Caki2 (cell line): ENCODE measurements at places on chromosomes 1 and 21. TPM values are rescaled to one million over a fixed set of nuclear protein-coding genes. Genes with fewer than 3 reads are reported as not detected.

MROH9 gene
- total RNA-seq = not detected in 2 replicates

DNA sequence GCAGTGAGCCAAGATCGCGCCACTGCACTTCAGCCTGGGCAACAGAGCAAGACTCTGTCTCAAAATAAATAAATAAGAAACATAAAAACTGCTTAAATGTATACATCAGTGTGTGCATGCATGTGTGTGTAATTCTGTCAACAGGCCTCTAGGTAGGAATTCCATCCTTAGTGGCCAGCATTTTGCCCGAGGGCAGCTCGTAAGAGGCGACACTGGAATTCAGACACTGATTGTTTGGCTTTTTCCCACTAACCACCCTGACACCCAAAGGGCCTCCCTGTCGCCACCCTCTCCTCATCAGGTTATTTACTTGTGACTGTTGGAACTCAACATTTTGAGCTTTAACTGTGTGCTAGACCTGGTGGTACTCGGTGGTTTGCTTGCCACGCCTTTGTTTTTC is 64.0 kb upstream of the KIF1B start:
- no peak for DNase-seq

NDUFV3 gene
- 36.1 and 40.7 TPM in 2 replicates for total RNA-seq

DNA sequence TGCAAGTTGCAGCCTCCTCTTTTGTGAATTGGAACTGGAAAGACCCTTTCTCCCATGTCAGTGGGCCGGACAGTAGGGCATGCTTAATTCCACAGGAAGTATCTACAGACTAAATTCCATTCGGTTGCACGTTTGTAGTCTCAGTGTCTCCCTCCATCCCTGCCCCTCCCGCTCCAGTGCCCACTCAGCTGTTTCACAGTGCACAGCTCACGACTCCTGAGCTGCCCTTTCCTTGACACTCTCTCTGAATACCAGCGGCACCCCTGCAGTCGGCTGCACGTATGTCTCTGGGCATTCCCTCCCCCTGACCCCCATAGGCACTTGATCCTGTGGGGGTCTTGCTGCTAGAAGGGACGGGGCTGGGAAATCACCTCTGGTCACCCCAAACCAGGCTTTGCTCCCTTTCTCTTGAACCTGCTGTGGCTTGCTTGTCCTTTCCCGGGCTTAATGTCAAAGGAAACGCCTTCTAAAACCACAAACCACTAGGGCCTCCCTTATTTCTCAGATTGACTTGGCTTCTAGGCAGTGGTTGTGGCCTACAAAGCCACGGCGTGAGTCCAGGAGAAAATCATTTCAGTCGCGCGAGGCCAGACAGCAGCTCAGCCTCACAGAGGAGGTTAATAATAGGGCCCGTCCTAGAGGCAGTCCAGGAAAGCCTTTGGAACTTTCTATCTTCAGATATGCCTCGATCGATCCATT is 365.3 kb upstream of the PROX1 start:
- no peak for DNase-seq

ANKRD65 gene
- not detected in 2 replicates for total RNA-seq

- DNase-seq = peak; percentile 85
Observed at GRCh38 chr1:113042285-113043143, 30.5 kb upstream of the LRIG2 start.

GRCh38 chr1:17059391-17060305 is 5.8 kb upstream of the SDHB start:
- DNase-seq = peak; percentile 43

GRCh38 chr1:210143465-210144062 is 89.0 kb upstream of the SERTAD4 start:
- peak; percentile 23 for DNase-seq

GRCh38 chr1:218481116-218481775 is 136.1 kb downstream of the TGFB2 start:
- DNase-seq = peak; percentile 62

LPGAT1 gene
- 29.7 and 38.8 TPM in 2 replicates for total RNA-seq

DNA sequence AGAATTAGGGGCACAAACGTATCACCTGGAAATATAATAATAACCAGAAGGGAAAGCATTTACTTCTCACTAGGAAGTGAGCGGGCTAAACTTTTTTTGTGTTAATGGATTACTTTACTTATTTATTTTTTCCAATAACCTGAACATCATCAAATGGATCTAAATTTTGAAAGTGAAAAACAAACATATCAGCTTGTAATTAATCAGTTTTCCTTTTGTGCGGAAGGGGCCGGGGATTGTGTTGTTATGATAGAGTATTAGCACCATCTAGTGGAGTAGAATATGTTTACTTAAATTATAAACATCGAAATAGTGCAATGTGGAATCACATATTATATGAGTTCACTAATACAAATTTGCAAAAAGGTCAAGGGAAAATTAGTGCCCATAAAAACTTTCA is 9.0 kb downstream of the CFH start:
- peak; percentile 35 for DNase-seq

GRCh38 chr1:25513666-25514065 is 29.7 kb upstream of the LDLRAP1 start:
- DNase-seq = no peak

DNA sequence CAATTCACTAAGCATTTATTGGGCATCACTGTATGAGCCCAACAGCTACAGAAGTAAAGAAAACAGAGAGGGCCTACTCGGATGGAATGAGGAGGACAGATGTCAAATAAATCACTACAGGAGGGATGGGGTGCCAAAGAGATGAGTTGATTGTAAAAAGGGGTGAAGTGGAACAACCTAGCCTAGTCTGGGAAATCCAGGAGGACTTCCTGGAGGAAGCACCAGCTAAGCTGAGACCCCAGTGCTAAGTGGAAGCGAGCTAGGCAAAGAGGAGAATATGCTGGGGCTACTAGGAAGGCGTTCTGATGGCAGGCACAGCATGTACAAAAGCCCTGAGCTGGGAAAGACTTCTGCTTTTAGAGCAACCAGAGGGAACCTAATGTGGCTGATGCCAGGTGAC is 42.1 kb downstream of the TAS1R2 start:
- DNase-seq = no peak

SOX13 gene
- total RNA-seq = 0.06 and 3.4 TPM in 2 replicates

PTCH2 gene
- not detected in 2 replicates for total RNA-seq

DNA sequence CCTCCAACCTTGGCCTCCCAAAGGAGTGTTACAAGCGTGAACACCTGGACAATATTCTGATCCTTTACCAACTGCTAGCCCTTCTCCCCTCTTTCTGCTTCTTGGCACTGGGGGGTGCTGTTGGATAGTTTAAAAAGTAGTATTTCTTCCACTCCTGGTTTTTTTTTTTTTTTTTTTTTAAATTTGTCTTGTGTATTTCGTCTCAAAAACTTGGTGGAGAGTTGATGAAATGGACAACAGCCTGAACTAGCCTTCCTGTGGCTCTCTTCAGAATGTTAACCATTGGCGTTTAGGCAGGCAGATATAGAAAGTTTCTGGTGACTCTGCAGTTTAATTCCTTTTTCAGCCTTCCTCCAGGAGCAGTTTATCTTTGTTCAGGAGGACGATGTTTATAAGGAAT is 69.7 kb upstream of the USP24 start:
- peak; percentile 46 for DNase-seq

KAZN gene
- total RNA-seq = 7.0 and 9.7 TPM in 2 replicates

DNA sequence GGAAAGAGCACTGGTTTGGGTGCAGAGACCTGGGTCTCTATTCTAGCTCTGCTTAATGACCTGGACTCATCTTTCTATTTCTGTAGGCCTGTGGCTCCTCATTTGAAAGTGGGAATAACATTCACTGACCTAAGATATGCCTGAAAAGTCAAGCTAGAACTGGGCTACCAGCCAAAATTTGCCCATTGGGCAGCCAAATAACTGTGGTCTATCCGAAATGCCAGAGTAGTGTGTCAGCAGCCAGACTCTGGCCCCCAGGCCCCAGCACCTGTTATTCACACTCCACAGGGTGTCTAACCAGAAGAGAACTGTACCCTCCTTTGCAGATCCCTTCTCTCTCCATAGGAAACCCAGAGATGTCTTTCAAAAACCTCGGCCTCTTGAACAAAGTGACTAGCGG is 12.6 kb downstream of the DAB1 start:
- no peak for DNase-seq

GRCh38 chr1:48200166-48200900 is 22.2 kb upstream of the SLC5A9 start:
- DNase-seq = no peak

- no peak for DNase-seq
Observed at GRCh38 chr1:196461521-196461920, 146.7 kb downstream of the KCNT2 start.

DNA sequence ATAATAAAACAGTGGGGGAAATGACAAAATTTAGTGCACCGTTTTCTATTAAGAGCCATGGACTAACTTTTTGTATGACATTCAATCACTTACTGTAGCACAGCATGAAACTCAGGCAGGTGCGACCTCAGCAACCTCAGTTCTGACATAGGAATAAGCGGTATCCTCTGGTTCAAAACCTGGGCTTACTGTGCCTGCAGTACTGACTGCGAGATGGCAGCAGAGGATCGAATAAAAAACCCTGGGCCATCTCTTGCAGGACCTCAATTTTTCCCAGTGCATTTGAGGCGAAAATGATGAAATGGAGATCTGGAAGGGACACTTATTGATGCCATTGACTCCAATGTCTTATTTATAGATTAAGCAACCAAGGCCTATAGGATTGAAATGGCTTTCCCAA is 214.7 kb downstream of the ADGRL2 start:
- no peak for DNase-seq

- no peak for DNase-seq
Observed at GRCh38 chr1:4527819-4528218, 126.6 kb upstream of the AJAP1 start.

DNA sequence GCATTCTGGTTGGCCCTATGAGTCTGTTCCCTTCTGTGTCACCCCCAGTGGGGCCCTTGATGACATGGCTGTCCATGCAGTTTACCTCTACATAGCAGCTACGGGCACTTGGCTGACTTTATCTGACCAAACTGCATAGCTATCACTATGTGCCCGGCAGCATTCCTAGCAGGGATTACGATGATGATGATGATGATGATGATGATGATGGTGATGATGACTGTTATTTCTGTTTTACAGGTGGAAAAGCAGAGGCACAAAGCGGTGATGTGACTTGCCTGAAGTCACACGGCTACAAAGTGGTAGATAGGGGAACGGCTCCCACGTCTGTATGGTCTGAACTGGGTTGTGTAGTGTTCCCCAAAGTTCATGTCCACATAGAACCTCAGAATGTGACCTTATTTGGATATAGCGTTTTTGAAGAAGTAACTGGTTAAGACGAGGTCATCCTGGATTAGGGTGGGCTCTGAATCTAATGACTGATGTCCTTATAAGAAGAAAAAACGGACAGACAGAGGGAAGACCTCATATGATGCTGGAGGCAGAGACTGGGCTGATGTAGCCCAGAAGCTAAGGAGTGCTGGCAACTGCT is 57.6 kb downstream of the RUNX1 start:
- DNase-seq = no peak

DNA sequence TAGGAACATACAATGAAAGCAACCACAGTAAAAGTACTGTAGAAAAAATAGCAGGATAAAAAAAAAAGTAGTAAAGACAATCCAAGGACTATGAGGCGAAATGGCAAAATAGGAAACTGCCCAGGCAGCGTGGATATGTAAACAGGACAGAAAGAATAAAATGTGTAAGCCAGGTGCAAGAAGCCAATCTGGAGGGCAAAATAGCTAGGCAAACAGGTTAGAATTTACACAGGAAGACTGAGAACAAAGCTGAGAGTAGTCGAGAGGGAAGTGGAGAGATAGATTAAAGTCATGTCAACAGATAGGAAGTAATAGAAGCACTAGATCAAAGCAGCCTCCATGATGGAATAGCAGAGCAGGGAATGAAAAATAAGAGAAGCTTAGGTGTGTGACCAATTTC is 124.2 kb upstream of the B3GALT2 start:
- DNase-seq = no peak

DNA sequence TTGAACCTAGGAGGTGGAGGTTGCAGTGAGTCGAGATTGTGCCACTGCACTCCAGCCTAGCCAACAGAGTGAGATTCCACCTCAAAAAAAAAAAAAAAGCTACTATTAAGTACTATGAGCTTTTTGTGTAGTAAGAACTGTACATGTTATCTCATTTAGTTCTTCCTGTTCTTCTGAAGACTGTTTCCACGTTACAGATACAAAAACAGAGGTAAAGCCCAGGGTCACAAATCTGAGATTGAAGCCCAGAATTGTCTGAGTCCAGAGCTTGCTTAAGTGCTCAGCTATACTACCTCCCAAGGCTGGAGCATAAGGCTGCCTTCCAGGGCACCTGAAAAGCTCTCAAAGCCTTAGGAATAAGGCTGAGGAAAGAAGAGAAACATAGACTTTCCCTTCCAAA is 2.9 kb downstream of the FABP3 start:
- DNase-seq = no peak

- no peak for DNase-seq
Observed at GRCh38 chr1:201125800-201126199, 1.2 kb downstream of the ASCL5 start.

ZMYND12 gene
- 0.68 TPM in 1 of 2 replicates, not detected in the other for total RNA-seq

FMO2 gene
- not detected in 2 replicates for total RNA-seq

GRCh38 chr1:179840107-179840506 is 37.5 kb downstream of the TOR1AIP2 start:
- DNase-seq = no peak

DNA sequence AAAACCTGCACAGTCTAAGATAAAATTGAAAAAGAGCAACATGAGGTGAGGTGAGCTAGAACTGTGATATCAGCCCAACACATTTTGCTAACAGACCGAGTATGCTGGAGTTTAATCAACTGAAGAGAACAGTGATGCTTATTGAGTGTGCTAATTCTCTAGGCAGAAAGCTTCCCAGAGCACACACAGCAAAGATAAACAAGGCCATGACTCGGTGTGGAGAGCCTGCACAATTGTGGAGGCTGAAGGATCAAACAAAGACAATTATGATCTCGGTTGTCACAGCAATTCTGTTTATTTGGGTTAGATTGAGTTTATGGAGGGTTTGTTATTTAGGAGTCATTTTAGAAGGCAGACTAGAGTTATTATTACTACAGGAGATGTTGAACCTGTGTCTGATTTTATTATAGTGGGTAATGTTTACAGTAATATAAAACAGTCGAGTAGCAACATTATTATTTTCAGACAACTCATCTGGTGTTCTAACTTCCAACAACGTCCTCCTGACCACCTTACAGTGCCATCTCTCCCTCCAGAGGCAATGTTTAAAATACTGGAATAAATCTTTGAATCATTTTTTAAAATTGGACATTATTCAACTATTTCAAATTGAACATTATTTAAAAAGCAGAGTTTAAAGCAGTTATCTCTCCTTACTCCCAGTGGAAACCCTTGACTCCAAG is 40.2 kb downstream of the DPT start:
- peak; percentile 19 for DNase-seq

DNA sequence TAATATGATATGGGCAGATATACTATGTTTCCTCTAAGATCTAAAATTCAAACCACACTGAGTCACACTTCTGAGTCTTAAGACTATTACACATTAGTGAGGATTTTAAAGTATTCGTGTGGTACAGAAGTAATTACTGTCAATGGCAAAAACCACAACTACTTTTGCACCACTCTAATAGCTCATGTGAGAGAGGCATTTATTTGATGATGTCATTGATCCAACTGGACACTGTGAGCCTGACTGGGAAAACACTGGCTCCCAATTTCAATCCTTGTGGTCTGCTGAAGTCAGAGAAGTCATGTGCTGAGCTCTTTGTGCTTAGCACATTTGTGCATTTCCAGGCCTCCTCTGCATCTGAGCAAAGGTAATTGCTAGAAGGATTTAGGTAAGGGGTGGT is 377.8 kb downstream of the USH2A start:
- DNase-seq = peak; percentile 73
